ENCODE measurements at places on chromosomes 7 and 10. TPM values are rescaled to one million over a fixed set of nuclear protein-coding genes. Genes with fewer than 3 reads are reported as not detected.

The SCRN1 gene
- 28.9 TPM for total RNA-seq

DNA sequence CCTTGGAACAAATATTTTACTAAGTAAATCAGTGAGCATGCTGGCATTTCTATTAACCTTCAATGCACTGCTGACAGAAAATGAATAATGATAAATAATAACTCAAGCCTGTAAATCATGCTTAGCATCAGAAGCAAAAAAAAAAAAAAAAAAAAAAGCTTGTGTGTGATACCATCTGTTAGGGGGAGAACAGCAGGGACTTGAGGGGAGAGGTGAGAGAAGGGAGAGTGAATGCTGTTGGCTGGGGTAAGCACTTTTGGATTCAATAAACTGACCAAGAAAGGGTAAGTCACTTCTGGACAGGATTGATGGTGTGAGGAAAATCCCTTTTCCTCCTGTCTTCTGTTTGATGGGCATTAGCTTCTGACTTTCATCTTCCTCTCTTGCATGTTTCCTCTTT lies 996.4 kb downstream of the KCNMA1 start:
- H3K27ac ChIP-seq: no peak overlapping the region
- H3K4me1 ChIP-seq: peaks cover 7% of the 10 kb centered on the region
- DNase-seq: no peak
- no peaks in the 10 kb centered on the region for H3K27me3 ChIP-seq

DNA sequence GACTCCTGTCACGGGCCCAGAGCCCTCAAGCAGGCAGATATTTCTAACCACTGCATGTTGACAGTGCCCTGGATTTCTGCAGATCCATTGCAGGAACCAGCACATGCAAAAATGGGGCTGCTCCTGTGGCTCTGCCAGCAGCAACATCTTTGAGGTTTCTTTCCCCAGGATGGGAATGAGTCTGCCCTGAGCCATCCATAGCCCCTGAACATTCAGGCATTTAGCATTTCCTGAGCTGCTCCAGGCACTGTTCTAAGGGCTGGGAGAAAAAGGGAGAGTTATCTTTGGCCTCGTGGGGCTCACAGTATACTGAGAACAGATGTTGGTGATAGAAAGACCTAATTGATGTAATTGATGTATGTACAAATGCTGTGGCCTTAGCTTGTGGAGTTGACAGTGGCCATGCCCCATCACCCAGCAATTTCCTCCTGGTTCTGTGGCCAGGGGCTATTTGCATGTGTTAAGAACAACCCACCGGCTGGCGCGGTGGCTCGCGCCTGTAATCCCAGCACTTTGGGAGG lies 66.0 kb upstream of the LRRC4 start:
- H3K36me3 ChIP-seq: no peaks in the 10 kb centered on the region
- no peak for DNase-seq
- no peaks in the 10 kb centered on the region for H3K27me3 ChIP-seq

The TACC2 gene
- 11.5 TPM for total RNA-seq

The MSS51 gene
- total RNA-seq: 0.51 TPM

The PAPOLB gene
- 0.29 TPM for total RNA-seq

The GFRA1 gene
- total RNA-seq: 75.1 TPM

- peak; percentile 36 for DNase-seq
- no peak overlapping the region for H3K4me3 ChIP-seq
Measured at GRCh38 chr10:78336402-78336791, 302.7 kb downstream of the RPS24 start.

DNA sequence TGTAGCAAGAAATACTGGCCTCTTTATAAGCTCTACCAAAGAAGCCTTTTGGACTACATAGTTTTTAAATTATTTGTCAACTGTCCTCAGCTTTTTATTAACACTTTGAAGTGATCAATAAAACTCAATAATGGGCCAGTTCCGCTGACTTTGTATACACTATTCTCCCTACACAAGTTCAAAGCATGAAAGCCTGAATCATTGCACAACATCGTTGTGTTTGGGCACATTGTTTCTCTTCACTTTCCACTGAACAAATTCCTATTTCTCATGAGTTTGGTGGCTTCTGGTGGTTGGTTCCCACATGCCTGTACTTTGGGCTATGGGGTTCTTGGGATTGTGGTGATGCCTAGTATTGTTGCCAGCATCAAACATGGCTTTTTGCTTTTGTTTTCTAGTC lies 561.8 kb upstream of the LRRN3 start:
- H3K27me3 ChIP-seq: no peaks in the 10 kb centered on the region
- H3K36me3 ChIP-seq: no peaks in the 10 kb centered on the region
- DNase-seq: no peak
- H3K4me3 ChIP-seq: no peak overlapping the region
- no peak overlapping the region for H3K27ac ChIP-seq

- no peaks in the 10 kb centered on the region for H3K4me1 ChIP-seq
- H3K27ac ChIP-seq: no peak overlapping the region
- no peaks in the 10 kb centered on the region for H3K27me3 ChIP-seq
Measured at GRCh38 chr10:112716924-112717413, 233.1 kb upstream of the TCF7L2 start.

The SPDYE16 gene
- 0.35 TPM for total RNA-seq

GRCh38 chr7:154541606-154542005 lies 461.3 kb downstream of the PAXIP1 start:
- no peaks in the 10 kb centered on the region for H3K27me3 ChIP-seq
- no peak for DNase-seq
- H3K27ac ChIP-seq: no peak overlapping the region

DNA sequence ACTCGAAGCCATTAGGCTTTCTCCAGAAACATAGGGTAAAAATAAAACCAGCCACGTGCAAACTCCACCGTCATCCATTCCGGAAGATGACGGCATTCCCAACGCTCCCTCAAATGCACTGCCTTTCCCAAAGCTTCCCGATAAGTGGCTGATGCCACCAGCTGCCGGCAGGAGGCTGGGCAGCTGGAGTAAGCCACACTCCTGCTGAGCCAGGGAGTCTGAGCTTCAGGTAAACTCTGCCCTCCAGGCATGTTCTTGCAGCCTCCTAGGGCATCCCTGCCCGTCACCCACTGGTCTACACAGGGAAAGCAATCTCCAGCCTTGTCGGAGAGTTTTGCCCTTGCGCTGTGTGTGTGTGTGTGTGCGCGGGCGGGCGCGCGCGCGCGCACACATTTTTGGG lies 40.5 kb upstream of the TMEM273 start:
- DNase-seq: no peak
- no peak overlapping the region for H3K27ac ChIP-seq
- H3K4me3 ChIP-seq: no peak overlapping the region
- H3K4me1 ChIP-seq: no peaks in the 10 kb centered on the region

DNA sequence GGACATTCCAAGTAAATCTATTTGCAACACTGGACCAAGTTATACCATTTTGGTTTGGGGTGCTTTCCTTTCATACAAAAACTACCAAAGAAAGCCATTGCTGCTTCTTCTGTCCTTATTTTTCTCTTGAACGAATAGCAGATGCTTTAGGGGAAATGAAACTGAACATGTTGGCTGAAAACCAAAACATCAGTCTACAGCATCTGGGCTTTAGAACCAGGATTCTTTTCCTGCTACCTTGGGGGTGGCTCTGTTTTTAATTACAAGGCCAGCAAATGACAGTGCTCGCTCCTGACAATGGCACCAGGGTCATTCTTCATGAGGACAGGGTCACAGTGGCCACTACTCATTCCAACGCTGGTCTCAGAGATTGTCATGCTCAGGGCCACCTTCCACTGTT lies 80.3 kb downstream of the WDR11 start:
- no peaks in the 10 kb centered on the region for H3K4me1 ChIP-seq
- no peaks in the 10 kb centered on the region for H3K36me3 ChIP-seq
- no peak overlapping the region for H3K4me3 ChIP-seq

Measured in uterus (tissue), 4 donors.